ENCODE measurements at places on chromosomes 12 and 14. TPM values are rescaled to one million over a fixed set of nuclear protein-coding genes. Genes with fewer than 3 reads are reported as not detected.

Gene MANSC4
- total RNA-seq = not detected

Gene CSRP2
- not detected for total RNA-seq

Gene NID2
- 0.29 TPM for total RNA-seq

Gene PTGER2
- 116 TPM for total RNA-seq

DNA sequence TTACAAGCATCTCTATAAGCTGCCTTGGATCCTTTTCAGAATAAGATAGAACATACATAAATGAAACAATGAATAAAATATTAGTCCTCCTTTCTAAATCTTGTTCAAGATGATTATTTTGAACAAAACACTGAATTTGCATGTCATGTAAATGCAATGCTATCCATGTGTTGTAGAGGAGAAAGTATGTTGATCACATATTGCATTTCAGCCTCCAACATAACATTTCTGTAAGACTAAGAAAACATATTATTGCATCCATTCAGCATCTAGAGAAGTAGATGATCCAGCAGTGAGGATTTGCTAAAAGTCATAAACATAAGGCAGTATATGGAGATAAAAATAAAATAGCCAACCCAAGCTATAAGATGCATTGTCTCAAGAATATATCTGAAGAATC is 172.6 kb downstream of the CPNE8 start:
- DNase-seq = no peak

DNA sequence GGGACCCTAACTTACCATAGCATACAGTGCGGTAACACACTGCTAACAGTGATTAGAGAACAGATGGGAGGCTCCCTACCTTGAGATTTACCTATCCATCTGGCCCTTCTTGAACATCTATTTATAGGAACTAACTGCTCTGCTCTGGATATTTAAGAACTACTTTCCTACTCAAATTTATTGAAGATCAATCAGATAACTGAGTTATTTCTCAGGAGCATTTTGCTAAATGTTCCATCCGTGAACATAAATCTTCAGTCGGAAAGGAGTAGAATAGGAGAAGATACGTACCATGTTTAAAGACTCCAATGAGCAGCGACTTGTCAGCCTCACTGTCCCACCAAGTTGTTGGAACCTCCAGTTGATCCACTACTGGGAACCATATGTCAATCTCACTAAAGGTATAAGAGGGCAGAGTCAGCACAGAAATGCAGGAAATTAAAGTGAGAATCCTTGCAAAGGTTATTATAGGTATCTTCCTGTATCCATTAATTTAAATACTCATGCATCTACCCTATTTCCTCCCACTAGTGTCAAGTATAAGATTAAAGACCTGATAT is 15.6 kb upstream of the SUPT16H start:
- no peak for DNase-seq

DNA sequence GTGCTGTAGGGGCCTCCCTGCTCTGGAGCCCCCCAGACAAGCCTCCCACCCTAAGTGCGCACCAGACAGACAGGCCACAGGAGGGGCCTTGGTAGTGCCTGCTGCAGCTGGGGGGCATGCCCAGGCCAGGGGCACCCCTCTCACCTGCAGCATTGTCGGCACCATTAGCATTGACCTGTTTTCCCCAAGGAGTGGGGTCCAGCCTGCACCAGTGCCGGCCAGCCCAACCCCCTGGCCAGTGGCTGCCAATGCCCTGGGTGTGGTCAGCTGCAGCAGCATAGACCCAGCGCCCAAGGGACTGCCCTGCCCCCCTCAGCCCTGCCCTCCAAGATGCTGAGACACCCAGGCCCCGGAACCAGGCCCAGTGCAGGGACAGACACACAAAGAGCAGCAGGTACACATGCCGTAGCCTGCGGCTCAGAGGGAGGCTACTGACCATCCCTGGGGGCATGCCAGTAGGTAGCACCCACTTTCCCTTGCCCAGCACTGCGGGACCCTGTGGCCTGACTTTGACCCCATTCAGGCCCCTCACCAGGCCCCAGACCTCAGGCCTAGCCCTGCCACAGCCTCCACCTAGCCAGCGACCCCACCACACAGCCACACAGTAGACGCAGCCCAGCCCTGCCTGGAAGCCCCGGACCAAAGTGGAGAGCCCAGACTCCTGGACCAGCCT is 1.0 kb downstream of the AHNAK2 start:
- no peak for DNase-seq

- no peak for DNase-seq
These were observed 13.9 kb upstream of the RPH3A start for GRCh38 chr12:112777387-112778310.

DNA sequence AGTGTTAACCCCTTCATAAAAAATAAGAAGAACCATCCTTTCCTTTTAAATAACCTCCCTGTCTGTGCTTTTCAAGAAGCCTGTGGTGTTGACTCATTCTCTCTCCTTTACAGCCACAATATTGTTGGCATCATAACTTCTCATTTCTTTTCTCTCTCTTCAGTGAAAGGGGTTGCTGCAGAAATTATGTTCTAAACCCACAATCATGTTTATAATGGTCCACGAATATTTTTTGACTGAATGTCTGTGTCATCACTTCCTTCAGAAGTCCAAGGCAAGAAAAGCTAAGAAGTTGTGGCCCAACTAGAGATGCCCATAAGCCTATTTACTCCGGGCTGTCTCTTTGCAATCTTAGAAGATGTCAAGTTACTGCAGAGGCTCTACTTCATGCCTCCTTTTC is 488.3 kb downstream of the APAF1 start:
- DNase-seq = no peak
